ENCODE measurements at places on chromosomes 16 and 17.
A peak's percentile ranks its signal among the peaks of the same experiment; 100 is the strongest.

- peak; percentile 72 for DNase-seq
Measured at GRCh38 chr17:57009737-57010445, 32.0 kb downstream of the SCPEP1 start.

DNA sequence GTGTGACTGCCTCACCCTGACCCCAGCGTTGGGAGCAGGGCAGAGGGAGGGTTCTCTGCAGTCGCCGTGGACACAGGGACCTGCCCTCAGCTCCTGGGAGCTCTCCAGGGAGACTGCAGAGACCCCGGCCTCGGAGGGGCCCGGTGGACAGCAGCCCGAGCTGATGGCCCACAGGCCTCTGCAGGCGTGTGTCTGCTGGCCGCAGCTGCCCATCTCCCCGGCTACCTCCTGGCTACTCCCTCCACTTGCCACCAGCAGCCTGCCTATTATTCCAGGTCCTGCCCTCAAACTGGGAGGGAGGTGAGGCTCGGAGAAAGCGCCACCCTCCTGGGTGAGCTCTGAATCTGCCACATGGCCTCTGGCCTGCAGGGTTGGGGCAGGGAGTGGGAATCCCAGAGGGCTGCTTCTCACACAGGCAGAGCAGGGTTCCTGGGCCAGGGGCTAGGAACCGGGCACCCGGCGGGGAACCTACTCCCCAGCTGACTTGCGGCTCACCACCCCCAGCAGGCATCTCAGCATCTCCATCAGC, 7.2 kb downstream of the SLC16A5 start:
- DNase-seq, result no peak

DNA sequence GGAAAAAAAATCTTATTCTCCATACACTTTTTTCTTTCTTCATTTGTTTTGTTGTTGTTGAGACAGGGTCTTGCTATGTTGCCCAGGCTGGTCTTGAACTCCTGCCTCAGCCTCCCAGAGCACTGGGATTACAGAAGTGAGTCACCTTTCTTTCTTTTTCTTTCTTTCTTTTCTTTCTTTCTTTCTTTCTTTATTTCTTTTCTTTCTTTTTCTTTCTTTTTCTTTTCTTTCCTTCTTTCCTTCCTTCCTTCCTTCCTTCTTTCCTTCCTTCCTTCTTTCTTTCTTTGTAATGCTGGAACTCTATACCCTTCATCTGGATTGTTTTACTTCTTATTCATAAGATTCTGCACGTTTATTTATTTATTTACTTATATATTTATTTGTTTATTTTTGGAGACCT, 94.5 kb upstream of the TNRC6A start:
- no peak for DNase-seq

GRCh38 chr17:39069114-39069756, 82.2 kb downstream of the PLXDC1 start:
- DNase-seq, result peak; percentile 93

GRCh38 chr17:29742210-29742513, 119.5 kb upstream of the CORO6 start:
- no peak for DNase-seq

DNA sequence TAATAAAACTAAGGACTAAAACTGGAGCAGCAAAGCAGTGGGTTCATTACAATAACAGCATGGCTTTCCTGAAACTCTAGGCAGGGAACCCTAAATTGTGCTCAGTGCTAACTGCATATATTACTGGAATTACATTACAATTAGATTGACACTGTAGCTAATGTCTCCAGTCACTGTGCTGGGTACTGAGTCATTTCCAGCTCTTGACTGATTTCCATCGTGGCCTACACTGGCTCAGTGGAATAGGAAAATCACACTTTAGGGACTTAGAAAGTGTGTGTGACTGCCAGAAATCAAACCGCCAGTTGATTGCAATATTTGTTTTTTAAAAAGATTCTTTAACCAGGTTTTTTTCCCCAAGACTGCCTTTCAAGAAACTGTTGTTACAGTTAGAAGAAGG, 1447.4 kb upstream of the GOT2 start:
- no peak for DNase-seq

DNA sequence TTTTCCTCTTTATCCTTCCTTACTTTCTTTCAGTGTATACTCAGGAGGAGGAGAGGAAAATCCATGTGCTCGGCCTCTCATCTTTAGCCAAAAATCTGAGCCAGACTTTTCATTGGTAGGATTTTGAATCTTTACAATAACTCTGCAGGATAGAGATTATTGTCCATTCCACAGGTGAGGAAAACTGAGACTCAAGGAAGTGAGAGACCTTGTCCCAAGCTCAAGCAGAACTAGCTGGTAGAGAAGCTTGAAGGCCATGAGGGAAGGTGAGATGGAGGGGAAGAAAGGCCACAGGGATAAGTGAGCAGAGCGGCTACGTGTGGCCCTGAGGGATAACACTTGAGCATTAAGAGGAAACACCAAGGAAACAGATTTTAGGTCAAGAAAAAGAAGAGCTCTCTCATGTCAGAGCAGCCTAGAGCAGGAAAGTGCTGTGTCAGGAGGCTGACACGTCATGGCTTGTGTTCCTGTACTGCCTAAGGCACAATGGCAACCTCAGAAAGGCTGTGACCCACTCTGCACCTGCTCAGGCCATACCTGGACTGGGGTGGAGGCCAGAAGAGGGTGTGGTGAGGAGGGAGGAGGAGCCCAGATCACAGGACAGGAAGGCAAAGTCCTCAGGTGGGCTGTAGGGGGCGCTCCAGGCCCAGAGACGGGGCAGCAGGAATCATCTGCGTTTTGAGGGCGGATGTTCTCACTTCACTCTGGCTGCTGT, 11.9 kb downstream of the MT4 start:
- DNase-seq, result peak; percentile 41

DNA sequence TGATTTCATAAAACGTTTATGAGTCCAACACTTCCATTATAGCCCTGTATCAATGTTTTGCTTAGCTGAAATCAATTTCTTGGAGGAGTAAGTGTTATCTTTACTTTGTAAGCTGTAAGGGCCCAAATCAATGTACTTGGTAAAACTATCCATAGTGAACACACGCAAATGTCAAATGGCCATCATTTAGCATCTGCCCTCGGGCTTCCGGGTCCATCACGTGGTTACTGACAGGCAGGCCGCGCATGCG, 687 bp upstream of the NARF start:
- peak; percentile 95 for DNase-seq

DNA sequence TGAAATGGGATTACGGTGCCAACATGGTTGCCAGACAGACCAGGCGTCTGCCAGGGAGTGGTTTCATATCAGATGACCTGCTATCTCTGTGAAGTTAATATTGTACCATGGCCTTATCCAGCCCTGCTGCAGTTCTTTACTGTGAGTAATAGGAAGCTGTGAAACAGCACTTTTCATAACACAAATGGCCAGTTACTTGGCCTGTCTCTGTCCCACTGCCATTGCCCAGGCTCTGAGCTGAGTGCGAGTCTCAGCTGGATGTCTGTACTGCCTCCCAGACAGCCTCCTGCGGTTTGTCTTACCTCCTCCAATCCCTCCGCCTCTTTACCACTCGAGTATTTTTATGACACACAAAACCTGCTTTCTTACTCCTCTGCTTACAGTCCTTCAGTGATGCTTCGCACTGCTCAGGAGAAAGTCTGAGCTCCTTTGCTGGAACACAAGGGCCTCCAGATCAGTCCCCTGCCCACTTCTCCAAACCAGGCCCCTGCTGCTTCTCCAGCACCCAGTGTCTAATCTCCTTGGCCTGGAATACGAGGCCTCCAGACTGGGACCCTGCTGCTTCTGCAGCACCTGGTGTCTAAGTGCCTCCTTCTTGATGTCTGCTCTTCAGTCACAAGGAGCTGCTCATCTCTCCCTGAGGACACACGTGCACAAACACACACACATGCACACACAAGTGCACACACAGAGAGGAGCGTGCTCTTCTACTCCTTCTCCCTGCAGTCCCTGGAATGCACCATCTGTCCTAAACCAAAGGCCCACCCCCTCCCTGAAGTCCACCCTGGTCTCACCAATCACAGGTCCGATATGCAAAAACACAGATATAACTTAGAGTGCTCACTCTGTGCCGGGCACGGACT, 17.1 kb upstream of the RHOT1 start:
- DNase-seq, result peak; percentile 35

- no peak for DNase-seq
Measured at GRCh38 chr16:275786-276232, at the start of gene RGS11. Gene RGS11 (minus strand): TSS chr16:275944. CDS start chr16:275911, 33 bp downstream.

DNA sequence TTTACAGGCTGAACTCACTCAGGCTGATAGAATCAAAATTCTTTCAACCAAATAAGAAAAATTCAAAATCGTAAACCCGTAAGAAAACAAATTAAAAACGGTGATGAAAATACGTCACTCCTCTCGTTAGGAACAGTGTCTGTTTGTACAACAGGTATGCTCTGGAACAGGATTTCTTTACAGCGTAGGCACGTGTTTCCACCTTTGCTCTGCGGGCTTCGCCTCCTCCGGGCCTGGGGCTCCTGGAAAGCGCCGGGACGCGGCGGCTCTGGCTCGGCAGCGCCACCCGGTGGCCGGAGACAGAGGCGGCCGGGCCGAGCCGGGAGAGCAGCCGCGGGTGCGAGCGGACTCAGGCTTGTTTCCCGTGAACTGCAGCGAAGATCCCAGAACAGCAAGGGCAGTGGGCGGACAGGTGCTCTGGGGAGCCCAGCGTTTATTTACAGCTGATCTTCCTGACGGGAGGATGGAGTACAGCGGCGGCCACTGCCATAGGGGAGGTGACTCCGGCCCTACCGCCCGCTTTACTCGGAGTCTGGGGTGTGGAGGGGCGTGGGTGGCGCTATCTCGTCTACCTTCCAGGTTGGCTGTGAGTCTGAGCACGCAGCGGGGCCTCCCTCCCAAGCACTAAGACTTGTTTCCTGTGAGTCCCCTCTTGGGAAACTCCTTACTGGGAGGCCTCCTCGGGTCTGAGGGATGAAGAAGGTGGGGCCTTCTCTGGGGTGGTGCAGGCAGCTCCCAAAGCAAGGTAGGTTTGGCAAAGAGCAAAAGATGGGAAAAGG, 40.5 kb upstream of the ATP2A3 start:
- peak; percentile 81 for DNase-seq

DNA sequence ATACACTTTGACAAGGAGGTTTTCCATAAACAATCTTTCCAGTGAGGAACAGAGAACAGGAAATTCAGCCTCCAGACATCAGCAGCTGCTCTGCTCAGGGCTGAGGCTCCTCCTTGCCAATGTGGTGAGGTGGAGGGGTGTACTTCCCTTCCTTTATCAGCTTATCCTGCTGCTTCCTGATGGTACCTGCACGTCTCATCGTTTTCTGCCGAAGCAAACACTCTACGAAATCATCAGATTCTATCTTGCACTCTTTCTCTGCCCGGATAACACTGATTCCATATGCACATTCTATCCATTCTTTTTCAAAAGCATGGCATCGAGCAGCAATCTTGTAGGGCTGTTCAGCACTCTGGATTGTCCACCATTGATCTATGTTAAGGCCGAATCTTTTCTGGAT, 15.4 kb upstream of the SEZ6 start:
- DNase-seq, result no peak

- DNase-seq, result no peak
Measured at GRCh38 chr17:63395075-63395805, 50.9 kb downstream of the CYB561 start.

DNA sequence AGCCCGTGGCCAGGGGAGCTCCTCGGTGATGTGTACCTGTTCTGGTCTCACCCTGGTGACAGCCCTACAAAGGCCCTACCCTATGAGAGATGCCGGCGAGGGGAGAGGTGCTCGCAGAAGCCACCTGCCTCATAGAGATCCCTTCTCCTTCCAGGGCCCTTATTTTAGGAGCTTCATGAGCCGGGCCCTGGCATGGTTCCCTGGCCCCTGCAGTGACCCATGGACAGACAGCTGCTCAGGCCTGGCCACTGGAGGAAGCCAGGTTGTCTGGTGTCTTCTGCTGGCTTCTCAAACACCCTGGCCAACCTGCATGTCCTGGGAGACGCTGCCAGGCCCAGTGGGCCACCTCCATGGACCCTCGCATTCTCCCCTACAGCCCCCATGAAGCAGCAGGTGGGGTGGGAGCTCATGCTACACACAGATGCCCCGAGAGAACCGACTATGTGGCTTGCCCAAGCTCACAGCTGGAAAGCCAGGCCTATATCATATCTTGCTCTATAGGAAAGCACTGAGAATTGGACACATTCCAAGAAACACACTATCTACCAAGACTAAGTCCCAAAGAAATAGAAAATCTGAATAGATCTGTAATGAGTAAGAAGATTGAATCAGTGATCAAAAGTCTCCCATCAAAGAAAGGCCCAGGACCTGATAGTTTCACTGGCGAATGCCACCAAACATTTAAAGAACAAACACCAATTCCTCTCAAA, 7.2 kb upstream of the AATK start:
- no peak for DNase-seq

DNA sequence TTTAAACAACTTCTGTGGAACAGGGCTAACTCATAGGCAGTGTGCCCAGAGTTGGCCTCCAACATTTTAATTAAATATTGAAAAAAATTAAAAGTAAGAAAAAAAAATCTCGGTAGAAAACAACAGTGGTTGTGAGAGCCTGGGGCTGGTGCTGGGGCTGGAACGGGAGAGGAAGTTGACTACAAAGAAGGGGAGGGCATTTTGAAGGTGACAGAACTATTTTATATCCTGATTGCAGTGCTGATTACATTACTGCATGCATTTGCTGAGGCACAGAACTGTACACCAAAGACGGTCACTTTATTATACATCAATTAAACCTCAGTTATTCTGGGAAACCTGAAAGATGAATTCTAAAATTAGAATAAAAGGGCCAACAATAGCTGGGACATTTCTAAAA, 142.5 kb downstream of the PARN start:
- DNase-seq, result no peak

DNA sequence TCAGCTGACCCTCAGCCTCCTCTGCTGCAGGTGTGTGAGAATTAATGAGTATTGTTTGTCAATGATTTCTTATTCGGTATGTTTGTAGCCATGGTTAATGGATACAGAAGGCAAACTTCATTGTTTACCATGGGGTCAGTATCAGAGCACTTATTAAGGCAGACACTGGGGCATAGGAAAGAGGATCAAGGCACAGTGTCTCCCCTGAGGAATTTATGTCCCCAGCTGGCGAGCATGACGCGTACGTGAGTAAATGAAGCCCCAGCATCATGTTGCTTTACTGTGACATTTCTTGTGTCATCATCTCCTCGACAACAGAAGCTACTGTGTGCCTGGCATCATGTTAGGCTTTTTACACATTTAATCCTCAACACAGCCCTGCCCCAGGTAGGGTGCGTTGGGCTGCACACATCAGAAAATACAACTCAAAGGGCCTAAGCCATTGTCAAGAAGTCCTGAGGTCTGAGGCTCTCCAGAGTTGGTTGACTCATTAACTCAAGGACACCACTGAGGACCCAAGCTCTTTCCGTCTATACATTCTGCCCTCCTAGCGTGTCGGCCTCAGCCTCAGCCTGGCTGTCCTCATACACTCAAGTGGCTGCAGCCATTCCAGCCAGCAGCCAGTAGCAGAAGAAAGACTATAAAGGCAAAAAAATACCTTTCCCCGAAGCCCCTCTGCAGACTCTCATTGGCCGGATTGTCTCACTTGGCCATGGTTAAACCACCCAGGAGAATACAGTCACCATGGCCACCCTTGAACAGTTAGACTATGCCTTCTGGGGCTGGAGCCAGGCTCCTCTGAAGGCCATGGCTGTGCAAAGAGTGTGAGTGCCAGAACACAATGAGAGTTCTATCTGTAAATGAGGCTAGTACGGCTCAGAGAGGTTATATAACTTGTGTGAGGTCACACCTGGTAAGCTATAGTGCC, 13.9 kb upstream of the ZCCHC14 start:
- no peak for DNase-seq

- DNase-seq, result no peak
Measured at GRCh38 chr17:31535581-31535981, 144.1 kb downstream of the RAB11FIP4 start.

GRCh38 chr16:27801289-27801945, 251.5 kb downstream of the KATNIP start:
- DNase-seq, result no peak
